Pancreas (tissue), 10 donors: ENCODE measurements at places on chromosomes 6 and 20. TPM values are rescaled to one million over a fixed set of nuclear protein-coding genes. Genes with fewer than 3 reads are reported as not detected.

DNA sequence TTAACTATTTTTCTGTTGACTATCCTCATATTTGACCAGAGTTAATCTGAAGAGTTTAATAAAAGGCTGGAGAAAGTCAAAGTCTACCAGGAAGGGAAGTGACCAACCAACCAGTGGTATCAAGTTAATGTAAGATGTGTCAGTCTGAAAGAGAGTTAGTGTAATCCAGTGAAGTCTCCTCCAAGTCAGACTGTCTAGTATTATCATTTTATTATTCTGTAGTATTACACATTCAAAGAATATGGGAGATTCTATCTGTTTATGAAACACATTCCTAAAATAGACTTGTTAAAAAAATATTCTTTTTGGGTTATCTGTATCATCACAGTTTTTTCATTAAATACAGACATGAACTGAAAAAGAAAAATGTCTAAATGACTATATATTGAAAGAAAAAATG lies 194.4 kb downstream of the BTBD9 start:
- DNase-seq, result no peak

DNA sequence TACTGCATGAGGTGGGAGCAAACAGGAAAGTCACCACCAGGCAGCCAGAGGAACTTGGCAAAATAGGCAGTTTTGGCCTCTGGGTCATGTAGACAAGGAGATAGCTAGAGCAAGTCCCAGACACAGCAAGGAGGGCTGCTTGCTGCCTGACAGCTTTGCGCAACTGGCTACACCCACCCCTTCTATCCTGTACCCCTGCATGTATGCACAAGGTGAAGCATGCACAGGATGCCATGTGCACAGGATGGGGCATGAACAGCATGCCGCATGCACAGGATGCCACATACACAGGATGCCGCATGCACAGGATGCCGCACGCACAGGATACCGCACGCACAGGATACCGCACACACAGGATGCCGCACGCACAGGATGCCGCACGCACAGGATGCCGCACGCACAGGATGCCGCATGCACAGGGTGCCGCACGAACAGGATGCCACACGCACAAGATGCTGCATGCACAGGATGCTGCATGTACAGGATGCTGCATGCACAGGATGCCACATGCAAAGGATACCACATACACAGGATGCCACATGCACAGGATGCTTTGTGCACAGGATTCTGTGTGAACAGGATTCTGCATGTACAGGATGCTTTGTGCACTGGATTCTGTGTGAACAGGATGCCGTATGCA lies 104.9 kb upstream of the IYD start:
- no peak for DNase-seq

DNA sequence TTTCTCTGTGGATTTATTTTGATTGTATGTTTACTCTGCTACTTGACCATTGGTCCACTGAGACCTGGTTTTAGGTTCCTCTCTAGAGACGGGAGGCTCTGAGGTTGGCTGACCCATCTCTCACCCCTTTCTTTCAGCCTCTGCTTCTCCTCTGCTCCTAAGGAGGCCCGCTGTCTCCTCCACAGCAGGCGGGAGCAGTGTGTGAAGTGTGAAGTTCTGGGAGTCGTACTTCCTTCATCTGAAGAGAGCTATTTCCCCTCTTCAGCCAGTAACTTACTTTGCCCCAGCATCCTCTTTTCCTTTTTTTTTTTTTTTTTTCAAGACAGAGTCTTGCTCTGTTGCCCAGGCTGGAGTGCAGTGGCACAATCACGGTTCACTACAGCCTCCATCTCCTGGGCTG lies 21.1 kb downstream of the PDRG1 start:
- DNase-seq, result no peak

GRCh38 chr6:9138936-9139335 lies 703.6 kb upstream of the SLC35B3 start:
- DNase-seq, result no peak

The BTN3A1 gene
- 8.9 TPM for polyA plus RNA-seq
